ENCODE measurements at places on chromosomes 7 and 10. TPM values are rescaled to one million over a fixed set of nuclear protein-coding genes. Genes with fewer than 3 reads are reported as not detected.

- DNase-seq, result no peak
Measured at GRCh38 chr7:102457352-102457924, 7.2 kb downstream of the ALKBH4 start.

GRCh38 chr10:26721561-26721960 is 24.1 kb downstream of the PDSS1 start:
- no peak for DNase-seq

GRCh38 chr7:106339513-106340246 is 54.9 kb upstream of the NAMPT start:
- no peak for DNase-seq

- no peak for DNase-seq
Measured at GRCh38 chr7:1977059-1977875, 255.5 kb downstream of the MAD1L1 start.

CNPY1 gene
- total RNA-seq, result not detected

LANCL2 gene
- total RNA-seq, result 9.1 TPM

CRPPA gene
- 0.66 TPM for total RNA-seq
